ENCODE measurements at places on chromosomes 7 and 10.

DNA sequence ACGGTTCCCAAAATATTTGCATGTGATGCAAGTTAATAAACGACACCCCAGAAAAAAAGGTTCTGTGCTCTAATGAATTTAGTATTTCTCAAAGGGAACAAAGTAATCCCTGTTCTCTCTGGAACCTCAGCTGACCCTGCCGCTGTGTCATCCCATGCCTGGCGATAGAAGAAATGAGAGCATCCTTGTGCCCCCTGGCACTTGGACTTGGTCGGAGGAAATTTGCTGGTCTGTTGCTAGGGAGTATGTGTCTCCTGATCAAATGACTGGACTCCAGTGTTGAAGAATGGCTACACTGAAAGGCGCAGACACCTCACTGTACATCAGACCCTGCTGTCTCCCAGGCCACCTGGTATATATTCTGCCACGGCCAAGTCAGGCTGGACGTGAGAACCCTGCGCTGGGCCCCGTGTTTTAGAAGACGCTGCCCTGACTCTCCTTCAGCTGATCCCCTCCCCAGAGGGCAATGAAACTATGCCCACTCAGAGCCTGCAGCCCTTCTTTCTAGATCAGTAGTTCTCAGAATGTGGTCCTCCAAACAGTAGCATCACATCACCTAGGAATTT, 67.2 kb downstream of the THNSL1 start:
- DNase-seq: no peak

DNA sequence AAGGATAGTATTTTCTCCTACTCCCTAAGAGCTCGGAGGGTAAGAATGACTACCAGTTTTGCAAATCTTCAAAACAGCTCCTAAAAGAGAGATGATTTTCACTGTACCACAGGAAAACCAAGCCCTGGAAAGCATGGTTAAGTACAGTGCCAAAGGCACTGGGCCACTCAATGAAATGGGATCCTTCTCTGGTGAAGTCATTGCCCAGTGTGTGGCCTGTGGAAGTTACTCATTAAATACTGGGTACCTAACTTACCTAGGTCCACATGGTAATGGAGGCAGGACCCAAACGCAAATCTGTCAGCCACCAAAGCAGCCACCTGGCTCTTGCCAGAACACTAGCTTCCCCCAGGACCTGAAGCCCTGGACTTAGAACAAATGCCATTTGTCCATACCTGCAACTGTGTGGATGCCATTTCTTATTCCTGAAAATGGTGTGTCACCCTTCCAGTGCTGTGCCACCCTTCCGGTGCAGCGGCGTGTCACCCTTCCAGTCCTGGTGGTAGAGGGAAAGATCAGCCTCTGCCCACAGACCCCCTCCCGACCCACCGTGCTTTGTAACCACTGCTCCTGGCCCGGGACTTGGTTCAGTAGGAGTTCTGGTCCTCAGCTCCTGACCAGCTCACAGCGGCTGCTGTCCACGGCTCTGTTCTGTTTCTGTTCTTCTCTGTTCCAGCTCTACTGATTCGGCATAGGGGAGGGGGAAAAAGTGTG, 659.2 kb downstream of the SDK1 start:
- DNase-seq: no peak

DNA sequence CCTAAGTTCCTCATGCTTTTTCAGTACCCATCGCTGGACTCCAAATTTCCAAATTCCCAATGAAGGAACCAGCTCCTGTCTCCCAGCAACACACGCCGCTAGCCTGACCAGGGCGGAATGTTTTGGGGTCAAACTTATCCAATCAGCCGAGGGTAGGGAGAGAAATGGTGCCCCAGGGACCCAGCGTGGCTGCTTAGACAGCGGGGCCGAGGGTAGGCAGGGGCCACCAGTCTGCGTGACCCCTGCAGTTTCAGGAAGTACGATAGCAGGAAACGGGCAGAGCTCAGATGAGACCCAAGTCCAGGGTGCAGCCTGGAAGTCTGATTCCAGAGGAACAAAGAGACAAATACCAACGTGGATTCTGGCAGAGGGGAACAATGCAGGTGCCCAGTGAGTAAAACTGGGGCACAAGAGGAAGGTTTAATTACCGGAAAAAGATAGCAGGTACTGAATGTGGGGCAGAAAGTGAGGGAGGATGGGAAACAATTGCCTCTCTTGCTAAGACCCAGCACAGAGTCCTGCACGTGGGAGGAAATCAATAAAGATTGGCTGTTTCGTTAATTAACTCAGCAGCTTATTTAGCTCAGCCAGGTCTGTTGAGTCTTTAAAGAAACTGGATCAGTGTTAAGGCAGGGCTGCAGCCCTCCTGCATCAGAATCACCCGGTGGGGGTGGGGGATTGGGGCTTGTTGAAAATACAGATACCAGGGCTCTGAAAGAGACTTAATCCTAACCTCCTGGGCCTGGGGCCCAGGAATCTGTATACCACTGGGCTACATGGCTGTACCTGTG, 50.4 kb upstream of the NFE2L3 start:
- no peak for DNase-seq

DNA sequence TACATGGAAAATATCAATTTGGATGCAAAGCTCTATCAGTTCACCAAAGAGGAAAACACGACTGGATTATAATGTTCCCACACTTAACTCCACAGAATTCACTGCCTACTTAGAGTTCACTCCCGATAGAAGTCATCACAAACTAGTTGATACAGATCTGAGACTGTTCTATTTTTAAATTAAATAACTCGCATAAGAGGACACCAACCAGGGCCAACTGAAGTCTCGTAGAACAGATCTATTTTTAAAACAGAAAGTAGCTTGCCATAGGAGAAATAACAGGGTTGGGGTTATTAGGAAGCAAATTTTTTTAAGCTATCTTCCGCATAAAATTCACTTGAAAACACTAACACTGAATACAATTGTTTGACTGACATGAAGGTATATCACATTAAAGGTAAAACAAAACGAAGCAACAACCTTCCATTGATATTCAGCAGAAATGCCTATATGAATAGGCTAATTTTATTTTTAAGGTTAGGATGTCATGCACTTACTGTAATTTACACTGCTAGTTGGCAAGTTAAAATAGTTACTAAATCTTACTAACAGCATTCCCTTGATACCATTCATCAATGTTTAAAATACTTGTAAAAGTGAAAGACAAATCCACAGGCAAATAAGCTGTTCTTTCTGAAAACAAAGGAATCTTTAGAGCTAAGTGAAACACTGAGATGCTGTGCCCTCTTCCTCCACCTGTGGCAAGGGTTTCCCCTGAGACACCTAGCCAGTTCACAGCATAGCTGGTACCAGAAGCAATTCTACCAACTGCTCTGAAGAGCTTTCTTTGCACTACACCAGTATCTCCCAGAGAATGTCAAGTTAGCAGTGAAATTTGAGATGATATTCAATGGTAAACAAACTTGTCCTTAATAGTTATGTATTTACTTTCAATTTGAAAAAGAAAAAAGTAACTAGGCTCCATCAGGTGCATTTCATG, 186.7 kb upstream of the ANK3 start:
- no peak for DNase-seq

DNA sequence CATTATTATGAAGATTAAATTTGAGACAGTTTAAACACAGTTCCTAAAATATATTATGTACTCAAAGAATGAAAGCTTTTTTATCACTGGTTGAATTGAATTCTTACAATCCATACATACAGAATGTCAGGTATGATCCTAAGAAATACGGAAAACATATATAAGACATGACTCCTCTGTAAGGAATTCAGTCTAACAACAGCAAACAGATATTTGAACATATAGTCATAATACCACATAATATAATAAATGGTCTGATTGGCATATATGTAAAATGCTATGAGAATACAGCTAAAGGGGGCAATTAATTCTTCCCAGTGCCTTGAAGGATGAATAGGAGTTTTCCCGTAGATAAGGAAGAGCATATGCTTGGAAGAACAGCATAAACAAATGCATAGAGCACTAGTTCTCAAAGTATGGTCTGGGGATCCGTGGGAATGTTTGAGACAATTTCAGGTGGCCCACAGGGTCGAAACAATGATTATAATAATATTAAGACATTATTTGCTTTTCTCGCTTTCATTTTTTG, 10.6 kb upstream of the ARID5B start:
- no peak for DNase-seq

DNA sequence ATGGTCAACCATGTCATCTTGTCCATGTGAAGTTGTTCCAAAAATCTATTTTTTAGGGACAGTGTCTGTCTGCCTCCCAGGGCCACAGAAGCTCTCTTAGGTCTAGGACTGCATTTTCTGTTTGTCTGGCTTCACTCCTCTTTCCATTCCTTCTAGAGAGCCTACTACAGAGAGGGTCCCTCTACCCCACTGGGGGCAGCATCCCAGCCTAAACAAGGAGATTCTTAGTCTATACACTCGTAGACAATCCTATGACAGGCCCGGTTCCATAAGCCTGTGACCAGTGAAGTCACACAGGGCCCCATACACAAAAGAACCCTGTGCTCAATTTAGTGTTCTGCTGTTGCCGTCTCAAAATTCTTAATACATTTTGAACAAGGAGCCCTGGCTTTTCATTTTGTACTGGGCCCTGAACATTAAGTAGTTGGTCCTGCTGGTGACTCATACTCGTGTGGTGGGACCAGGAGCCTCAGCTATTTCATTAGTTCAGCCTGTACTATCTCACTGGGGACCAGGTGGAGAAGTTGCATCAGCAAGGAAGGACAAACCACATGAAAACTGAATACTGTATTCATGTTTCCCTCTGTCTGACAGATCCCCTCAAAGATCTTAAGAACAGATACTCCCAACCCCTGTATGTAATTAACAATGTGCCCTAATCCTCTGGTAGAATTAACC, 23.5 kb upstream of the FAM180A start:
- DNase-seq: no peak

GRCh38 chr7:114415064-114415989, 712 bp downstream of the FOXP2 start:
- DNase-seq: no peak

DNA sequence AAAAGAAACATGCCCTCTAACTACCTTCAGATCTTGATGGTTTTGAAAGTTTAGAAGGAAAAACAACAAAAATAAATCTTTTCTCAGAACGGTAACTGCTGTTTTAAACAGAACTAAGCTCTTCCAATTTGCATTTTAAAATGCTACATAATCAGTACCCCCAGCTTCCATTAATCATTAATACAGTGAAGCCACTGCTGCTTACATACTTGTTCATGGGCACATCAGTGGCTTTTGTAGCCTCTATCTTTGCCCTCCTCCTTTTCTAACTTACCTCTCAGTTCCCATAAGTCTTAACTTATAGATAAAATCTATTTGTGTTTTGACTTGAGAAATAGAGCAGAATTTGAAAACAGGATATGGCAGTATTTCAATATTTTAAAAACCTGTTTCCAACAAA, 109.1 kb downstream of the POLL start:
- no peak for DNase-seq

DNA sequence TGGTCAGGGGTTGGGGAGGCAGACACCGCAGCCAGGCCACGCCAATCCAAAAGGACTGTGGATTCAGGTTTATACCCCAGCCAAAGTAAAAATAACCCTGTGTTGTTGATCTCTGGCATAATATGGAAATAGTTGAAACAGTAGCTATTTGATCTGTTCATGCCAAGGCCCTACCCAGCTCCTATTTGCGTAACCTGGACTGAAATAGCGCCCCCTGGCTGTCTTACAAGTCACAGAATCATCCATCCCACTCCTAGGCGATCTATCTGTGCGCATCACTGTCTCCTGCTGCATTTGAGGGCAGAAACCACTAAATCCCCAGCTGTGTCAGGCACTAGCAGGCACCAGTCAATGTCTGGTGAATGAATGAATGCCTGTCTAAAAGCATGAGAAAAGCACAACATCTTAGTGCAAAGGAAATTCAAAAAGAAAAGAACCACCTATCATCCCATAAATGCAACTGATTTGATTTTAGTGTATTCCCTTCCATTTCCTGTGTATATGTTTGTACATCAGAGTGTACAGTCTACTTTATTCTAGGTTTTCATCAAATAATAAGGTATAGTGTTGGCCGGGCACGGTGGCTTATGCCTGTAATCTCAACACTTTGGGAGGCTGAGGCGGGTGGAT, 160.0 kb downstream of the SLIT1 start:
- DNase-seq: peak; percentile 50

DNA sequence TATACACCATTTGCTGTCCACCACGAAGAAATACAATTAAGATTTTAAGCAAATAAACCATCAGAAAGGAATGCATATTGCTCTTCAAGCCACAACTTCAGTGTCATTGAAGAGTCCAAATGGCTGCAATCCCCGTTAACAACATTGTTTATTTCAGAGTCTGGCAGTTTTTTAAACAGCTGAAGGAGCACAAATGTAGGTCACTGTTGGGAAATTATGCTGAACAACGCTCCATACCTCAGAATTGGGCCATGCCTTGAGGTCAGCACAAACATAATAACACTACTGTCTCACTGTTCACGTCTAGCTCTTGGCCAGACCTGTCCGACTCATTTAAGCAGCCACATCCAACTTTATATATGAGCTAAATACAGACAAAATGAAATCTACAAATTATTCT, 453.9 kb upstream of the GHITM start:
- DNase-seq: no peak

DNA sequence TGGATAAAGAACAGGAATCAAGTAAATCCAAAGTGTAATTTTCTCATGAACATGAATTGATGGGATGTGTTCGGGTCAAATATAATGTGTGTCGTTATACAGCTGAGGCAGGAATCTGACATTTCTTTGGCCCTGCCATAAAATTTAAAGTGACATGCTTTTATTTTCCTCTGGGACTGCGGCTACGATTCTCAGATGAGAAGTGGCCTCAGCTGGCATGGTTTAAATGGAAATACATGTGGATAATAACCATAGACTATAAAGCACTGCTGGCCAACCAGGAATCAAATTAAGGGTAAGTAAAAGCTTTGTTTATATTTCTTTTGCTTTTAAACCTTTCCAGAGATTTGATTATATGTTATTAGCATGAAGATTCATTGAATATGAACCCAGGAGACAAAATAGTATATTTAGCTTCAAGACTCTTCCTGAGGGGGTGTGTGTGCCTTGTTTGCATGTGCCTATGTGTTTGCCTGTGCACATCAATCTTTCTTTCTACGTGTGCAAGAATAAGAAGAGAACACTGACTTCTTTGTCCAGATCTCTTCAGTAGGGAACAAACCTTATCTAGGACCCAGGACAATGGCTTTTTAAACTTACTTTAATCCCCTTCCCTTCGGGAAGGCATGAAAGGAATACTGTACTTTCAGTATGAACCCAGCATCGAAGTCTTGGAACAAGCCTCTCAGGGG, 629.0 kb upstream of the PFKP start:
- no peak for DNase-seq

- DNase-seq: no peak
Observed at GRCh38 chr7:91565499-91566401, 301.5 kb downstream of the FZD1 start.

All from H54 (cell line).